ENCODE measurements at places on chromosomes 1 and 21.

GRCh38 chr1:100930494-100930893, 34.6 kb downstream of the SLC30A7 start:
- no peak for DNase-seq

GRCh38 chr1:213070406-213070805, 19.4 kb downstream of the RPS6KC1 start:
- DNase-seq: peak; percentile 14

- DNase-seq: no peak
Measured at GRCh38 chr21:44649521-44650100, 3.4 kb downstream of the KRTAP10-11 start.

DNA sequence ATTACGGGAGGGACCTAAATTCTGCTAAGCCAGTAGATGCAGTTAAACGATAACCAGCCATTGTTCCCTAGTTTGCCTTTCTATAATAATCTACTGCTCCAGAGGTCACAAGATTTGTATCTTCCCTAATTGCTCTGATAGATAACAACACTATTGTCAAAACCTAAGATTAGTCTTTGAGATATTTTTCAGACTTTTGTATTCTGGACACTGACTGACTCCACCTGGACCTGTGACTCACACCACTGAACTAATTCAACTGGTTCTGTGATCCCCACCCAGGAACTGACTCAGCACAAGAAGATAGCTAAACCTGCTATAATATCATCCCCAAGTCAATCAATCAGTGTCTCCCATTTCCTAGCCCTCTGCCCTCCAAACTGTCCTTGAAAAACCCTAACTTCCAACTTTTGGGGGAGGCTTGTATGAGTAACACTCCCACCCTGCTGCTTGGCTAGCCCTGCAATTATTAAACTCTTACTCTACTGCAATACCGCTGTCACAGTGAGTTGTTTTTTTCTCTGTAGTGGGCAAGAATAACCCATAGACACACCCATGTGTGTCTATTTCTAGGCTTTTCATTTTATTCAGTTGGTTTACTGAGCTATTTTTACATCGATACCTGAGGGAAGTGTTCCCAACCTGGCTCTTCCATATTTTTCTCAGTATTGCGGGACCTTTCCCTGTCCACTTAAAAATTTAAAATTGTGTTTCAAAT, 11.2 kb downstream of the KIFAP3 start:
- no peak for DNase-seq

GRCh38 chr1:24886241-24886640, 43.8 kb downstream of the RUNX3 start:
- no peak for DNase-seq

DNA sequence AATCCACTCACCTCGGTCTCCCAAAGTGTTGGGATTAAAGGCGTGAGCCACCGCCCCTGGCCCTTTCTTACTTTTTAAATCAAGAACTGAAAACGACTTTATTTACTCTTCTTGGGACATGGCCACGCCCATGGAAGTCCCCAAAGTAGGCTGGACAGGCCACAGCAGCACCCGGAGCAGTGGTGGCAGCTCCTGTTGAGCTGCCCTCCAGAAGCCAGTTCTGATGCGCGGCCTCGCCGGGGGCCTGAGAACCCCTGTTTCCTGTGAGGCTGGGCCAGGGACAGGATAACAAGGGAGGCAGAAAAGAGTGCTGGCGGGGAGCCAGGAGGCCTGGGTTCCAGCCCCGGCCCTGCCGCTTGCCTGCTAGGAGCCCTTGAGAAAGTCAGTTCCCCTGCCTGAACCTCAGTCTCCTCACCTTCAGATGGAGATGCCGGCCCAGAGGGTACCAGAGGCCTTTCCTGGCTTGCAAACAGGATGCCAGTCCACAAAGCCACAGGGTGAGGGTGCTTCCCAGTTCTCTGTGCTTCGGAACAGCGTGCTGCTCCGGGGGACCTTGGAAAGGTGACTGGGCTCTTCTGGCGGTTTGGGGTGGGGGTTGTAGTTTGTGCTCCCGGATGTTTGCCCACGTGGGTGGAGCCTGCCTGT, 59.4 kb downstream of the RUNX3 start:
- DNase-seq: no peak

DNA sequence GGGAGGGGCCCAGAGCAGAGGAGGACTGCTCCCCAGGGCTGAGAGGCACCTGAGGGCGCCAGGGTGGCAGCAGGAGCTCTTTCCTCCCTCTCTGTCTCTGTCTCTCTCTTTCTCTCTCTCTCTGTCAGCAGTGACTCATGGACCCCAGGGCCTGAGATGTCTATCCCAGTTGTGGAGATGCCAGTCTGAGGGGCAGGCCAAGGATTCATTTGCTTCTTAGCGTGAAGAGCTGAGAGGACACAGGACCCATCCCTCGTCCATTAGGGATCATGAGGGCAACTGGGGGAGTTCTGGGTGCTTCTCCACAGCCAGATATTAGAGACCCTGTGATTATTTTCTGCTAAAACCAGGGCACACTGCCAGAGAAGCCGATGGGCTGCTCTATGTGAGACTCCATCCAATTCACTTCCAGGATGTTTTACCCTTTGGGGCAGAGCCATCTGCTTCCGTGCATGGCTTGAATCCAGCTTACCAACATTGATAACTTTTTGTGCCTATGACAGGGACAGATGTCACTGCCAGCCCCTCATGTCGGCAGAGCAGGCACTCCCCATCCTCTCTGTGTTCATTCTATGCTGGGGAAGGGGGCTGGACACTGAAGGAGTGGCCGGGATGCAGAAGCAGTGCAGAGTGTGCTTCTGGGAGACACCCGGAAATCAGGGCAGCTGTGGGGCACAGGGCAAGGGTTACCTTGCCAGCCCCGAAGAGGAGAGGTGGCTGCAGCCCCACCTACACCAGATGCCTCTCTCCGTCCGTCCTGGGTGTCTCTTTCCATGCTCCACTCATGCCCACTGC, 4.1 kb upstream of the PCBP3 start:
- DNase-seq: no peak

DNA sequence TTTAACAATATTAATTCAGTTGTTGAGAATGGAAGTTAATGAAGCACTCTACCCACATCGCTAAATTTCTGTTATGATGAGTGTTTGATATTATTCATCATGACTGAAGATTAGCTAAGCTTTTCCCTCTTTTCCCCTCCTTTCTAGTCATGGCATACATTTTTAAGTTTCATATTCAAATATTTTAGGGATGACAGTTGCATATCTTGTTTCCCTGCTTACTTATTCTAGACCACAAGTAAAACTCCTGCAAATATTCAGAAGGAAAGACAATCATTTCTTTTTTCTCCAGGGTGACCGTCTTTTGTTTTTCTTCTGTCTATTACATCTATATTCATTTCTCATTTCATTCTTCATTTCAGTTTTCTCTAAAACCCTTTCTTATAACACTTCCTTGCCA, 906.0 kb downstream of the ADGRL2 start:
- DNase-seq: no peak

- DNase-seq: no peak
Measured at GRCh38 chr1:223033658-223034057, 109.4 kb downstream of the TLR5 start.

DNA sequence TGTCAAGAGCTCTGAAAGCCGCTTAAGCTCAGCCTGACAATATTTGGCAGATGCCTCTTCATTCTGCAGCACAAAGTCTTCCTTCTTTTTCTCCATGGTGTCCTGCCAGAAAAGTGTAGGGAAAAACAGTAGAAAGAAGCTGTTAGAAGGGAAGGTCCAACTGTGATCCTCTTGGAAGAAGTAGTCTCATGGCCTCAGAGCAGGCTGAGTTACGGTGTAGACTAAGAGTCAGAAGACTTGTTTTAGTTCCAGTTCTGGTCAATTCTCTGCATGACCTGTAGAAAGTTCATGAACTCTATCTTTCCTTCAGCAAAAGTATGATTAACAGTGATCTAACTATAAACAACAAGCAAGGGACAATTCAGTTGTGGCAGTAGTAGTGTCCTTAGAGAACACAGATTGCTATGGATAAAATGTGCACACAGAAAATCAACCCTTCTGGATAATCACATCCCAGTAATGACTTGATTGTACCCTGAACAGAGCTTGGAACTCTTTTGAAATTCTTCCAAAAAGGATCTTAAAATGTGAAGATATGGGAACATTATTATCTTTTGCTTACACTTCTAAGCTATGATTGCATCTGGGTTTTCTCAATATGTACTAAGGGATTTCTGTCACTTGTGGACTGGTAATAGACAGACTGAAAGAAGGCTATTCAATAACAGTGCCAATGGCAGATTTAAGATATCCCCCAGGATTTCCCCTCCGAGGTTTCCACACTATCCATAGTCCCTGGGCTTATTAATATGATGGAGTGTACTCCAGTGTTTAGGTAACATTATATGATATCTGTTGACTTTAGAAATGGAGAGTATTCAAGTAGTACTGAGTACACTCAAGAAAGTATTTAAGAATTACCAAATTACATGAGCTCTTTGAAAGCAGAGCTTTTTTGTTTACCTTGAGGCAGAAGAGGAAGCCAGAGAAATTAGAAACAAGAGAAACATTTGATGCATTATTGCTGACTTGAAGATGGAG, 22.1 kb upstream of the GBP2 start:
- DNase-seq: no peak
